ENCODE measurements at places on chromosomes 2 and 18.
A peak's percentile ranks its signal among the peaks of the same experiment; 100 is the strongest.

DNA sequence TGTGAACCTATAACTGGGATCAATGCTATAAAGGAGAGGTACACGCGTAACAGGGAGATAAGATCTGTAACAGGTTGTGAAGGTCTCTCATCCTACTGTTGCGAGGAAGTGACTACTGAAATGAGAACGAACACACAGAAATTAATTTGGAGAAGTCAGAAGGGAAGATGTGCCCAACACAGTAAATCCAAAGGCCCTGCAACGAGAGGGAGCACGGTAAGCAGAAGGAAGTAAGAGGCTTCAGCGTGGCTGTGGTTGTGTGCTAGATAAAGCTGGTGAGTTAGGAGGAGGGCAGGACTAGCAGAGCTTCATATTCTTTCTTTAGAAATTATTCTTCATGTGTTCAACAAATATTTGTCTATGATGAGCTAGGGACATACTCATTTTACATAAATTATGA, 2.5 kb upstream of the ATG16L1 start:
- peak overlapping the region; percentile 31 for H3K4me3 ChIP-seq
- DNase-seq = no peak
- H3K36me3 ChIP-seq = peaks cover 2% of the 10 kb centered on the region
- H3K27ac ChIP-seq = peak overlapping the region; percentile 95

GRCh38 chr2:225041851-225042799, at the start of gene DOCK10:
DOCK10 (minus strand) TSS chr2:225042468; CDS start chr2:225042374, 94 bp downstream.
- peak; percentile 44 for DNase-seq
- peak within 1 kb of the TSS; percentile 100 for H3K27ac ChIP-seq
- no peaks in the 10 kb centered on the region for H3K27me3 ChIP-seq
- peaks cover 50% of the 10 kb centered on the region for H3K4me1 ChIP-seq
- H3K36me3 ChIP-seq = peaks cover 11% of the 10 kb centered on the region

GRCh38 chr2:68831686-68832232, 39.4 kb downstream of the BMP10 start:
- DNase-seq = no peak
- H3K4me1 ChIP-seq = peaks cover 56% of the 10 kb centered on the region
- H3K27me3 ChIP-seq = no peaks in the 10 kb centered on the region
- H3K27ac ChIP-seq = peak overlapping the region; percentile 94
- no peaks in the 10 kb centered on the region for H3K36me3 ChIP-seq

GRCh38 chr2:105771836-105772235, 27.1 kb downstream of the NCK2 start:
- H3K4me3 ChIP-seq = peak overlapping the region; percentile 19
- DNase-seq = no peak
- peaks cover 78% of the 10 kb centered on the region for H3K4me1 ChIP-seq
- peak overlapping the region; percentile 96 for H3K27ac ChIP-seq
- H3K36me3 ChIP-seq = peaks cover 8% of the 10 kb centered on the region

DNA sequence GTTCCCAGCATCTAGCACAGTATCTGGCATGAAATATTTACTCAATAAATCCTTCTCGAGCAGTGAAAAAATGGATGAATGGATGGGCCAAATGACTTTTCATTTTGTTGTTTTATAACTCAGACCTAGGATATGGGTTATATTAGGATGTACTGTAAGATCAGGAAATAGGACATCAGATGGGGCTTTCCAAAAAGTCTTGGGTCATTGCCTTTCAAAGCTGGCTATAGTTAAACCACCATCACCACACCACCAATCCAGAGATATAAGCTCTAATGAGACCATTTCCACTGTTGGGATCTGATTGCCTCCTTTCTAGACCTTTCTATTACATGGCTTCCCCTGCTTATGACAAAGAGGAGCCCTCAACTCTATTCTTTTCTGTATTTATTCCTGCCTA, 525.0 kb upstream of the TCF4 start:
- H3K4me1 ChIP-seq = no peaks in the 10 kb centered on the region
- no peak for DNase-seq
- H3K27me3 ChIP-seq = no peaks in the 10 kb centered on the region
- H3K27ac ChIP-seq = no peak overlapping the region
- no peaks in the 10 kb centered on the region for H3K36me3 ChIP-seq

GRCh38 chr2:238854699-238855229, 6.9 kb downstream of the TWIST2 start:
- peaks cover 2% of the 10 kb centered on the region for H3K4me1 ChIP-seq
- H3K27ac ChIP-seq = no peak overlapping the region
- no peak overlapping the region for H3K4me3 ChIP-seq
- H3K27me3 ChIP-seq = peaks cover 77% of the 10 kb centered on the region

GRCh38 chr18:30991397-30991796, 51.1 kb downstream of the DSC3 start:
- no peak overlapping the region for H3K4me3 ChIP-seq
- no peak overlapping the region for H3K27ac ChIP-seq
- no peaks in the 10 kb centered on the region for H3K27me3 ChIP-seq
- no peaks in the 10 kb centered on the region for H3K36me3 ChIP-seq
- no peaks in the 10 kb centered on the region for H3K4me1 ChIP-seq

DNA sequence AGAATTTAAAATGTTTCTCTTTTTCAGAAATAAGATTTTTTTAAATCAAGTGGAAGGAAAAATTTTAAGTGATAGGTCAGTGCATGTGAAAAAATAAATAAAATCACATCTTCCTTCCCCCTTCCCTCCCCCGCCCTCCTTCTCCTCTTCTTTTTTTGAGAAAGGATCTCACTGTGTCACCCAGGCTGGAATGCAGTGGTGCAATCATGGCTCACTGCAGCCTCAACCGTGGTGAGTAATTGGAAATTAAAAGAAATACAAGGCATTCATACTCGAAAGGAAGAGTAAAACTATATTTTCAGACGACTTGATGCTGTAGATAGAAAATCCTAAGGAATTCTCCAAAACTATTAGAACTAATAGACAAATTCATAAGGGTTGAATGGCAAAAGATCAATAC, 16.9 kb upstream of the CRACDL start:
- no peak overlapping the region for H3K27ac ChIP-seq
- H3K4me3 ChIP-seq = no peak overlapping the region
- peaks cover 2% of the 10 kb centered on the region for H3K4me1 ChIP-seq

- no peak overlapping the region for H3K27ac ChIP-seq
- H3K4me3 ChIP-seq = no peak overlapping the region
- H3K27me3 ChIP-seq = peaks cover 15% of the 10 kb centered on the region
- no peak for DNase-seq
- peaks cover 6% of the 10 kb centered on the region for H3K36me3 ChIP-seq
Observed at GRCh38 chr2:43013821-43014345, 212.5 kb downstream of the ZFP36L2 start.

- H3K4me1 ChIP-seq = no peaks in the 10 kb centered on the region
- H3K4me3 ChIP-seq = no peak overlapping the region
- H3K27me3 ChIP-seq = no peaks in the 10 kb centered on the region
- DNase-seq = no peak
- H3K27ac ChIP-seq = no peak overlapping the region
Observed at GRCh38 chr2:167196461-167197252, 308.4 kb downstream of the XIRP2 start.

DNA sequence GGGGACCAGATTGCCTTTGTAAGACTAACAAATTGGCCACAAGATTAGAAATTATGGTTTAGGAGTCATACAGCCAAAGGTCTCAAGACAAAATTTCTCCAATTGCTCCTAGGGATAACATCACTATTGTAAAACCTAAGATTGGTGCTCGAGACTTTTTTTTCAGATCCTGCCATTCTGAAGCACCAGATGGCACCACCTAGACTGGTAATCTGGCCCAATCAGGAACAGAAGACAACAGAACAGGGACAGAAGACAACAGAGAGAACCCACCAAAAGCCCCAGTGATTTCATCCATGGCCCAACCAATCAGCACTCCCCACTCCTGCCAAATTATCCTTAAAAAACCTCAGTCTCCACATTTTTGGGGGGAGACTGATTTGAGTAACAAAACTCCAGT, 66.8 kb downstream of the LINC00305 start:
- no peak for DNase-seq
- H3K4me3 ChIP-seq = no peak overlapping the region
- no peaks in the 10 kb centered on the region for H3K36me3 ChIP-seq
- no peaks in the 10 kb centered on the region for H3K4me1 ChIP-seq

- peak overlapping the region; percentile 90 for H3K4me3 ChIP-seq
- peaks cover 20% of the 10 kb centered on the region for H3K4me1 ChIP-seq
- no peaks in the 10 kb centered on the region for H3K36me3 ChIP-seq
Observed at GRCh38 chr18:62715759-62716615, 646 bp downstream of the PHLPP1 start.

GRCh38 chr2:60498816-60499429, 54.5 kb downstream of the BCL11A start:
- H3K4me3 ChIP-seq = no peak overlapping the region
- no peak overlapping the region for H3K27ac ChIP-seq
- H3K27me3 ChIP-seq = peaks cover 31% of the 10 kb centered on the region

- peaks cover 3% of the 10 kb centered on the region for H3K4me1 ChIP-seq
- peaks cover 19% of the 10 kb centered on the region for H3K27me3 ChIP-seq
- DNase-seq = no peak
- peak overlapping the region; percentile 36 for H3K4me3 ChIP-seq
- H3K27ac ChIP-seq = no peak overlapping the region
Observed at GRCh38 chr2:241532733-241533601, 24.6 kb upstream of the STK25 start.

- no peaks in the 10 kb centered on the region for H3K36me3 ChIP-seq
- no peak overlapping the region for H3K4me3 ChIP-seq
- DNase-seq = no peak
- H3K4me1 ChIP-seq = no peaks in the 10 kb centered on the region
- H3K27ac ChIP-seq = no peak overlapping the region
Observed at GRCh38 chr2:120419073-120419472, 73.1 kb downstream of the INHBB start.

- peaks cover 6% of the 10 kb centered on the region for H3K4me1 ChIP-seq
- no peaks in the 10 kb centered on the region for H3K36me3 ChIP-seq
- no peak for DNase-seq
- no peak overlapping the region for H3K27ac ChIP-seq
- H3K27me3 ChIP-seq = no peaks in the 10 kb centered on the region
Observed at GRCh38 chr18:31990823-31991222, 27.8 kb upstream of the RNF125 start.

Measured in T-helper 17 cell (primary cell).